ENCODE measurements at places on chromosomes 5 and 9.

DNA sequence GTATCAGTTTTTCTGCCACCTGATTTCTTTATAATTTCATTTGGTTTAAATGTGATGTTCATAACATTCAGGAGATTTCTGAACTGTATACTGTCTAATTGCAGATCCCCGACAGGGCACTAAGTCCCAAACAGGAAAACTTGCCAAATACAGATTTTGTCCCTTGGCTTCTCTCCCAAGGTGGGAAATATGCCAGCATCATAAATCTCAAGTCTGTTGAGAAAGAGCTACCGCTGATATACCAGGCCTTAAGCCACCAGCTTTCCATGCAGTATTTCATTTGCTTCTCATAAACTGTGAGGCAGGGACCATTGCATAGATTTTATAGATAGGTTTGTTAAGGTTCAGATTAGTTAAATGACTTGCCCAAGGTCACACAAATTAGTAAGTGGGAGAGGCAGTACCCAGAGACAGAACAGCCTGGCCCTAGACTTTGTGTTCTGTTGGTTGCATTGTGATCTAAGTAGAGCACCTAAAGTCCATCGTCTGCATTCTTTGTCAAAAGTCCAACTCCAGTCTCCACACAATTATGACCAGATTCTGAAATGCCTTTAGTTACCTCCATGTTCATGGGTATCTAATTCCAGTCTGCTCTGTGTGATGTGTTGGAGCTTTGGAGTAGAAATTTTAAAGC is 16.2 kb downstream of the GPR21 start:
- DNase-seq = no peak

DNA sequence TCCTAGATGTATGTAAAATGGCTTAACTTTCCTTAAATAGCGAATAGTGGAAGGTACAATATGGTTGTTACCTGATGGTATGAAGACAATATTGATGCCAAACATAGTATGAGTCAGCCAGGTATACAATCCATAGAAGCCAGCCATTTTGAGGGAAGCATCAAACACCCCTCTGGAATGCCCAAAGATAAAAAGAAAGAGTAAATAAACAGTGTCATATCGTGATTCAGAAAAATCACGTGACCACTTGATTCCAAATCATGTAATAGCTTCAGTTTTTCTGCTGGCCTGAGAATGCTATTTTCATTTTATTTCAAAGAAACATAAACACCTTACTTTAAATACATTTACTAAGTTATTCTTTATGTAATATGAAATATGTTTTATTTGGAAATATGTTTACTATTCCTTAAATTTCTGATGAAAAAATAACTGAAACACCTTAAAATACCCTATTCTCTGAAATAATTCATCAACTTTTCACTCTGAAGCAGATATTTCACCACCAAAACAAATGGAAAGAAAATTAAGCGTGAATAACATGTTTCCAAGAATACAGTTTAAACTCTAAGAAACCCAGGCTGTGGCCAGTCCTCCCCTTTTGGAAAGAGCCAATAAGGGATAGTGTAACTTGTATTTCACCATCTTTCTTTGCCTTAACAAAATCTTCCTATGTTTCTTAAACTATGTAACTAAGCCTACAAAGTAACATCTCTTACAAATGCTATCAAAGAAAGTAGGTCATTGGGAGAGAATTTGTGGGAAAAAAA is 24.8 kb upstream of the CTNNAL1 start:
- no peak for DNase-seq

DNA sequence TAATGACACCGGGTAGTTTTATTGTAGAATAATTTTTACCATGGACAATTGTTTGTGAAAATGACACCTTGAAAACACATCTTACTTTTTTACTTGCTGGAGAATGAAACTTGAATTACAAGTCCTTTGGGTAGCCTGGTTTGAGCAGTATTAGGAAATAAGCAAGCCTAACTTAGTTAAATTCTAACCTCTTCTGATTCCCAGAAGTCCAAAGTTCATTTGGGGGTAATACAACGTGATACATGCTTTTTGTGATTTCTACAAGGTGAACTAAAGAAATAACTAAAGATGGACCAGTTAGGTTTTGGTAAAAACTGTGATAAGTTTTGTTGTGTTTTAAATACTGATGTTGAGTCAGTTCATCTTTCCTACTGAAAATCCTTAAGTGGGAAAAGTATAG is 135.4 kb upstream of the DMRT1 start:
- DNase-seq = no peak

- DNase-seq = no peak
Observed at GRCh38 chr5:147223948-147224791, 10.7 kb upstream of the STK32A start.

Measured in activated T-cell treated with anti-CD3 and anti-CD28 coated beads for 48 hours (primary cell).